ENCODE measurements at places on chromosomes 6 and 20.
A peak's percentile ranks its signal among the peaks of the same experiment; 100 is the strongest.

DNA sequence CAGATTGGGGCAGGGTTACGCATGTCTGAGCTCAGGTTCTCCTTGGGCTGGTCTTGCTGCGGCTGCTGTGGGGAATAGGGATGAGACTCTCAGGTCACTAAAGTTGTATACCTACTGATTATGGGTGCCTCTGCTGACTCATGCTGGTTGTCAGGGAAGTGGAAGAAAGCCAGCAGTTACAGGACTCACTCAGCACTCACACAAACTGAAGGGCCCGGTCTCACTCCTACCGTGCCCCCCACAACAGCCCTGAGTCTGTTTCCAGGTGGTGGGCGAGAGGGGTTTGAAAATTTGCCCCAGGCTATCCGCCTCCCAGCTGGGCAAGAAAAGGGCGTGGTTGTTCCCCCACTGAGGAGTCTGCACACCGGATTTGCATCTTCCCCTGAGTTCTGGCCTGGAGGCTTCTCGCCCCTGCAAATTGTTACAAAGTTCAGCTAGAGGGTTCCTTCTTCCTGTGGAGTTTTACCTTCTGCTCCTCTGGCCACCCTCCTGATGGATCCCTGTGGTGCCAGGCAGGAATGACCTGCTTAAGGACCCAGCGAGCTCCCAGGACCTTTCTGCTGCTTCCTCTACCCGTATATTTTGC is 659.2 kb downstream of the HDGFL1 start:
- no peak for DNase-seq

- DNase-seq: no peak
Observed at GRCh38 chr20:53447316-53447715, 146.3 kb downstream of the ZNF217 start.

DNA sequence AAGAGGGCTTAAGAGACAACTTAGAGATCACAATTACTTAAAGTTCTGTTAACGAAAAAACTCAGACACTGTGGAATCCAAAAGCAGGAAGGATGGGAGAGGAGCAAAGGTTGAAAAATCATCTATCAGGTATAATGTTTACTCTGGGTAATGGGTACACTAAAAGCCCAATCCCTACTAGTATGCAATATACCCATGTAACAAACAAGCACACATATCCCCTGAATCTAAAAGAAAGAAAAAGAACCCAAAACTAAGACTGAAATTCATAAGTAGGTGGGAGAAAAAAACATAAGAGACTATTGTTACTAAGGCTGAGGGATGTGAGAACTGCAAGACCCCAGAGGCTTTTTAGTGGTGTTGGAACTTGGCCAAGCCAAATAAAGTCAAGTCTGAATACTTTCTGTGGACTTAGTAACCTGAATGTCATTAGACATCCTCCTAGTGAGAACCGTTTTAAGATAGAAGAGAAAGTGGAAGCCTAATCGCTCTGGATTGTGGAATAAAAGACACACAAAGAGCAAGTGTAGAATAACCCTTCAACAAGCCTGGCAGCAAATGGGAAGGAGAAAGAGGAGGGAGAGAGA is 189.4 kb upstream of the RNF217 start:
- DNase-seq: no peak

GRCh38 chr20:23926526-23926880 is 47.0 kb upstream of the CST5 start:
- DNase-seq: no peak

GRCh38 chr6:26312501-26313397 is 52.2 kb upstream of the BTN3A2 start:
- DNase-seq: peak; percentile 68

DNA sequence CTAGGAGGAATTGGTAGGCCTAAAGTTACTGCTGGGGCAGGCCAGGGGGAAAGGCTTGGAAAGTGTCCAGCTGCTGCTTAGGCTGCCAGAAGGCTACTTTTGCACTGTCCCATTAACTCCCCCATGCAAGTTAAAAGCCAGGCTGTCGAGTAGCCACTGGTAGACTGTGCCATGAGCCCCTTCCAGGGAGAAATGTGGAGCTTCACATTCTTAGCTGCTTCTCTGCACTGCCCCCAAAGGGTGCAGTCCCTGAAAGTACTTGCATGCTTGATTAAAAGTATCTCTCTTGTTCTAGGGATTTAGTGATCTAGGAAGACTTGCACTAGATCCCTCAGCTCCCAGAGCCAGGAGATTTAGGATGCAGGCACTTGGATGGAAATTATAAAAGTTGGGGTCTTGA is 57.3 kb downstream of the CDC5L start:
- DNase-seq: no peak

- DNase-seq: no peak
Observed at GRCh38 chr20:34720266-34720665, 16.1 kb downstream of the TP53INP2 start.
